Myocyte (in vitro differentiated cells): ENCODE measurements at places on chromosomes 12 and 14.

DNA sequence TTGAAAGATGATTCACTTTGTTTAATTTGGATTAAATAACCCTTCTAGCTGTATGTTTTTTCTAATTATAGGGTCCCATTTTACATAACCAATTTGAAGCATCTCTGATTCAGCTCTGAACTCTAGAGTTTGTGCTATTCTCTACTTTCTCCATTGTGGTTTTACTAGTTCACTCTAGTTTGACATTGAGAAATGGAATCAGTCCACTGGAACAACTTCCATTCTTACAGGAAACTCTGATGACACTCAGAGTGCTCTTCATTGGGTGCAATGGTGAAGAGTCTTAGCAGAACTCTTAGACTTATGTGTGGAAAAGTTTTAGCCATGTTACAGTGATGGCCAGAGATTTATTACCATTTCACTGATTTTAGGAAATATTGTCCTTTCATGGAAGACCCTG lies 140.7 kb downstream of the DYRK2 start:
- DNase-seq: no peak

- DNase-seq: no peak
Measured at GRCh38 chr14:99121319-99121875, 150.6 kb downstream of the BCL11B start.

DNA sequence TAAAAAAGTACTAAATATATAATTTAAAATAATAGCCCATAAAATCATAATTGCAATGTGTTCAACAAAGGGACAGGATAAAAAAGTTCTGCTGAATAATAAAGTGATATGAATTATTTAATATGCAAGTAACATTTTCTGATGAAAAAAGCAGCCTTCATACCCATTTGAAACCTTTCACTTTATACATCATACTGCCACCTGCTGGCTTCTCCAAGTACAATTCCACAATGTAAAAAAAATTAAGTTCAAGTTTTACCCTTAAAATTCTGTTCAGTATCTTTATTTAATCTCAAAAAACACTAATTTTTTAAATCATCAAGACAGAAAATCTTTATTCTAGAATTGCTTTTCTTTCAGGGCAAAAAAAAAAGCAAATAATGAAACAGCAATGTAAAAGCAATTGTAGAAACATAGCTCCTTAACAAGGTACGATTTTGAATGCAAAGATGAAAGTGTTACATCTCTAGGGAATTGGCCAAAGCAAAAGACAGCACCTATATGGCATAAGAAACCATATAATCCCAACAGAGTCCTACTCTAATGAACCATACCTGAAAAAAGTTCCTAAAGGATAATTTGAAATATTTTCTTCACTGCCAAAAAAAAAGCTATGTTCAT lies 15.0 kb downstream of the MDM1 start:
- DNase-seq: peak; percentile 66

- no peak for DNase-seq
Measured at GRCh38 chr12:46815809-46816208, 10.0 kb downstream of the SLC38A4 start.

DNA sequence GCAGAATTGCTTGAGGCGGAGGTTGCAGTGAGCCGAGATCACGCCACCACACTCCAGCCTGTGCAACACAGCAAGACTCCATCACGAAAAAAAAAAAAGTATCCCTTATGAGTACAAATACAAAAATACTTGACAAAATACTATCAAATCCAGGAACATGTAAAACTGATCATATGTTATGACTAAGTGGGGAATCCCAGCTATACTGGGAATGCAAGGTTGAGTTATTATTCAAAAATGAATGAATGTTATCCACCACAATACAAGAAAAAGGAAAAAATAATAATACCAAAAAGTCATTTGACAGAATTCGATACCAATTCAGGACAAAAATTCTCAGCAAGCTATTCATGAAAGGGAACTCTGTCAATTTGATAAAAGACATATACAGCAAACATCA lies 32.6 kb downstream of the MOK start:
- no peak for DNase-seq

- DNase-seq: no peak
Measured at GRCh38 chr14:105627701-105628100, 101.3 kb downstream of the TMEM121 start.

GRCh38 chr12:105581420-105581819 lies 250.9 kb downstream of the C12orf75 start:
- DNase-seq: no peak

GRCh38 chr12:104049903-104050356 lies at the start of gene GLT8D2:
TSS of gene GLT8D2 (minus strand) at chr12:104050187. CDS start at chr12:104019648, 30,539 bp downstream.
- DNase-seq: peak; percentile 67

GRCh38 chr14:49923442-49923841 lies 30.6 kb downstream of the ARF6 start:
- DNase-seq: no peak

DNA sequence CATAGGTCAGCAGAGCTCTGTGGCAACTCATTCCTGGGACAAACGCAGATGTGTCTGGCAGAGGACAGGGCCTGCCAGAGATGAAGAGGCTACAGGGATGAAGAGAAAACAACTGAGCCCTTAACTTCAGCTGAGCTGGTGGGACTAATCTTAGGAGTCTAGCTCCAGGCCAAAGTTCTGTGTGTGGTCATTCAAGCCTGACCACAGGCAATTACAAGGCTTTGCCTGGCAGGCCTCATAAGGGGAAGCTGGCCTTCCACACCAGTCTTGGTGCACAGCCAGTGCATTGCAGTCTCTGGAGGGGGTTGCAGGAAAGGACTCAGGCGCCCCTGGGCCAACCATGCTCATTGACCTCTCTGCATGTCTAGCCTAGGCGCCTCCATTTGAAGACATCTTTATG lies 127.6 kb upstream of the DAAM1 start:
- peak; percentile 80 for DNase-seq

DNA sequence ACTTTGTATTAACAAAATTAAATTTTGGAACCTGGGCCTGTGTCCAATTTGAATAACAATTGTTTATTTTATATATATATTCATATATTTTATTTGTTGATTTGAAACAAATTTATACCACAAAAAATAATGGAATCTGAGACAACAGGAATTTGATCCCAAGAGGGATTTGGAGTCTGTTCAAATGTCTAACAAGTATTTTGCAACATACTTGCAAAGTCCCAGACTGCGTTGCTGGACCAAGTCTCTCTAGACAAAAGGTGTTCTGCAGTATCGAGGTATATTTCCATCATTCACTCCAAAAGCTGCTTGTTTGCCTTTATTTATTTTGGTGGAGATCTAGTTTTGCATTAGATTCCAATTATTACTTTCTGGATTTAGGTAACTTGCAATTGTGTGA lies 68.7 kb upstream of the PTPRR start:
- no peak for DNase-seq

GRCh38 chr12:131251336-131252101 lies 297.8 kb downstream of the ADGRD1 start:
- DNase-seq: no peak

GRCh38 chr12:104216521-104216924 lies 944 bp downstream of the TXNRD1 start:
- no peak for DNase-seq

DNA sequence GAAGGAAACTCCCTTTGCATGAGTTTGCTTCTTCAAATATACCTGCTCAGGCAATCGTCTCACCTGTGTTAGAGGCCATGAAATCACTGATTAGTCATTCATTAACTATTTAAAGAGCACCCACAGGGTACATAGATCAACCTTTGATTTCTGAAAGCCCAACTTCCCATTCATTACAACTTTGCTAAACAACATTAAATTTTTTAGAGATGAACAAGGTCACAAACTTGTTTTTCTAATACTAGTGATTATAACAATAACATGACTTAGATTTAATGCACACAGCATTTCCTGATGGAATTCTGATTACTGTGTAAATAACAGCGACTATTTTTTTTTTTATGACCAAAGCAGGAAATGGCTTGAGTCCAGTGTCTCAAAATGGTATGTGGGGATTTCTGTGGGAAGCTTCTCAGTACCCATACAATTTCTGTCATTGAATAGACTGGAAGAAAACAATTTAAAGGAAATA lies 5.4 kb upstream of the ERO1A start:
- DNase-seq: no peak

DNA sequence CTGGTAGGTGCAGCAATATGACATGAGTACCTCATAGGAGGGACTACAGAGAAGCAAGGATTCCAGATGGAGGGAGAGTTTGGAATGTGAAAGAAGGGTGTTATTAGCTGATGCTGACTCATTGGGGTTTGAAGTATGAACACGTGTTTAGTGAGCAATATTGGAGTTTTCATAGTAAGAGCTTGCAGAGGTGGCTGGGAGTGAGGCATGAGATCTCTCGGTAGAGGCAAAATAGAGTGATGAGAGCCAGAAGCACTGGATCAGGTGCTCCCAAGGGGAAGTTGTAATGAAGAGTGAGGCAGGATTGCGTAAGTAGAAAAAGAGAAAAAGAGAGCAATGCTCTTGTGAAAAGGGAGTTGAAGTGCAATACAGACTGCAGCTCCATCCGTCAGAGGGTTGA lies 42.1 kb downstream of the MGST1 start:
- DNase-seq: peak; percentile 36

DNA sequence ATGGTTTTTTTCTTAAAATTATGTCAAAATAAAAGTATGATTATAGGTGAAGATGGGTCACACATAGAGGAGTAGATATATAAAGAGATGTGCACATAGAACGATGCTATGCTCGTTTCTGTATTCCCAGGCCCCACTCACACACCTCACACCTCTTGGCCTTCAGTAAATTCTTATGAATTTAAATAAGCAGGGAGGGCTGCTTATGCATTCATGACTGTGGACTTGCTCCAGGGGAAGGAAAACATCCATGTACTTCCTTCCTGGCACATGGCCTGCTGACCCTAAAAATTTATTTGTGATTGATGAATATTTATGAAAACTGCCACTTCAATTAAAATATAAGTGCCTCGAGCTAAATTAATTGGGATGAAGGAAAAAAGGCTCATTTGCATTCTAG lies 1306.7 kb upstream of the TMEM132C start:
- DNase-seq: no peak
